ENCODE measurements at places on chromosomes 7 and 10. TPM values are rescaled to one million over a fixed set of nuclear protein-coding genes. Genes with fewer than 3 reads are reported as not detected.
A peak's percentile ranks its signal among the peaks of the same experiment; 100 is the strongest.

- DNase-seq, result peak; percentile 58
Measured at GRCh38 chr10:132446661-132447445, 49.9 kb downstream of the PWWP2B start.

DNA sequence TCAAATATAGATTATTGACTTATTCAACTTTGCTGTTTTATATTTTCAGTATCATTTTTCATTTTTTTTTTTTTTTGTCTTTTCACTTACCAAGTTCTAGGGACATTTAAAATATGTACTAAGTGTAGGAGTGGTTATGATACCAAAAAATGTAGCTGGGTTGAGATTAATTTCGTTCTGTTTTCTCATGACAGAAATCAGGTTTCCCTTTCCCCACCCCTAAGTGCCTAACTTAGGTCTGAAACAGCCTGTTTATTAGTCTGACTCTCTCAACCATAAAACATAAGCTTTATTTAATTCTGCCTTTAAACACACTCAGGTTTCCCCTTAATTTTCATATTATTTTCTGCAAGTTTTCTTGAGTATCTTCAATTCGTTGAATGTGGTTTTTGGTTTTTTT lies 22.1 kb downstream of the TMEM106B start:
- DNase-seq, result no peak

DNA sequence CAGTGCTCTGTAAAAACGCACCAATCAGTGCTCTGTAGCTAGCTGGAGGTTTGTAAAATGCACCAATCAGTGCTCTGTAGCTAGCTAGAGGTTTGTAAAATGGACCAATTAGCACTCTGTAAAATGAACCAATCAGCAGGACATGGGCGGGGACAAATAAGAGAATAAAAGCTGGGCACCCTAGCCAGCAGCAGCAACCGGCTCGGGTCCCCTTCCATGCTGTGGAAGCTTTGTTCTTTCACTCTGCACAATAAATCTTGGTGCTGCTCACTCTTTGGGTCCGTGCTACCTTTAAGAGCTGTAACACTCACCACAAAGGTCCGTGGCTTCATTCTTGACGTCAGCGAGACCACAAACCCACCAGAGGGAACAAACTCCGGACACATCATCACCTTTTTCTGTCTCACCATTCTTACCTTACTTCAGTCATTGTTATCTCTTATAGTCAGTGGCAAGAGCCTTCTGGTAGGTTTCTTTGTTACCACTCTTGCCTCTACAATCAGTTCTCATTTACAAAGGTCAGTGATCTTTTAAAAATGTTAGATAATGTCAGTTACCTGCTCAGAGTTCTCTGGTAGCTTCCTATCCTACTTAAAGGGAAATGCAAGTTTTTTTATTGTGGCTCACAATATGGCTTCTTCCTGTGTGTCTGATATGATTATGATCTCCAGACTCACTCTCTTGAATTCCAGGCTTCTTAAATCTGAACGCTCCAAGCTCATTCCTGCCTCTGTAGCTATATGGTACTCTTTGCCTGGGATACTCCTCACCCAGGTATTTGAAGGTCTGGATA lies 4.5 kb downstream of the STAM start:
- DNase-seq, result peak; percentile 65

GRCh38 chr7:68744036-68744435 lies 854.2 kb upstream of the AUTS2 start:
- no peak for DNase-seq

The FZD1 gene
- total RNA-seq, result 0.02 TPM

- no peak for DNase-seq
Measured at GRCh38 chr7:452226-452751, 67.4 kb downstream of the PDGFA start.

The TRPV6 gene
- not detected for total RNA-seq

DNA sequence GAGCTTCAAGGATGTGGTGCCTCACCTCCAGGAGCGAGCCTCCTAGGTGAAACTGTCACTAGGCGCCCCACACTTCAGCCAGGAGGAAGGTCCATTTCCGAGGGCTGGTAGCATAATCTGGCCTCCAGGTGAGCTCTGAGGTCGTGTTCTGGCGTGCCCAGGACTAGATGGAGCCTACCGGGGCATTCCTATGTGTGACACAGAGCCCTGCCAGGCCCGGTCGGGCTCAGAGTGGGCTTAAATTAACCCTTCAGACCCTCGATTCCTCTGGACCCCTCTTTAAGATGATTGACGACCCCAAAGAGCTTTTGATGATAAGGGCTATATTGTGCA lies 233.1 kb downstream of the EBF3 start:
- DNase-seq, result no peak

- peak; percentile 60 for DNase-seq
Measured at GRCh38 chr10:117442944-117443685, 67.9 kb upstream of the PDZD8 start.

The ARHGAP22 gene
- total RNA-seq, result not detected

The FAM13C gene
- total RNA-seq, result not detected

GRCh38 chr10:119375574-119376272 lies 166.8 kb downstream of the RGS10 start:
- DNase-seq, result no peak

The ADAP1 gene
- total RNA-seq, result 77.3 TPM

- DNase-seq, result no peak
Measured at GRCh38 chr10:75493464-75493863, 62.0 kb downstream of the LRMDA start.
